A673 (cell line): ENCODE measurements at places on chromosomes 6 and 20. TPM values are rescaled to one million over a fixed set of nuclear protein-coding genes. Genes with fewer than 3 reads are reported as not detected.

- DNase-seq = no peak
Measured at GRCh38 chr6:108581932-108582475, 21.3 kb downstream of the FOXO3 start.

GRCh38 chr6:113888493-113888892, 31.3 kb downstream of the MARCKS start:
- no peak for DNase-seq

DNA sequence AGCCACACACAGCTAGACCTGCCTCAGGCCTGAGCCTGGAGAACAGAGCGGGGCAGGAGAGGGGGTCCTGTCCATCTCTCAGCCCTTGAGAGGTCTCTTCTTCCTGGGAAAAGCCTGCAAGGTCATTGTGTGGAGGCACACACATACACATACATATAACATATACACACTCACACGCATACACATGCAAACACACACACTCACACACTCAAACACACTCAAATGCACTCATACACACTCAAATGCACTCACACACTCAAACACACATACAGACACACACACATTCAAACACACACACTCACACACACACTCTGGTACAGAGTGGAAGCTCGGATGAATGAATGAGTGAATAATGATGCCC, 515 bp downstream of the TLDC2 start:
- DNase-seq = no peak

- peak; percentile 3 for DNase-seq
Measured at GRCh38 chr6:51814418-51814817, 273.0 kb downstream of the PKHD1 start.

Gene BACH2
- total RNA-seq = 0.37 and 1.9 TPM in 2 replicates

DNA sequence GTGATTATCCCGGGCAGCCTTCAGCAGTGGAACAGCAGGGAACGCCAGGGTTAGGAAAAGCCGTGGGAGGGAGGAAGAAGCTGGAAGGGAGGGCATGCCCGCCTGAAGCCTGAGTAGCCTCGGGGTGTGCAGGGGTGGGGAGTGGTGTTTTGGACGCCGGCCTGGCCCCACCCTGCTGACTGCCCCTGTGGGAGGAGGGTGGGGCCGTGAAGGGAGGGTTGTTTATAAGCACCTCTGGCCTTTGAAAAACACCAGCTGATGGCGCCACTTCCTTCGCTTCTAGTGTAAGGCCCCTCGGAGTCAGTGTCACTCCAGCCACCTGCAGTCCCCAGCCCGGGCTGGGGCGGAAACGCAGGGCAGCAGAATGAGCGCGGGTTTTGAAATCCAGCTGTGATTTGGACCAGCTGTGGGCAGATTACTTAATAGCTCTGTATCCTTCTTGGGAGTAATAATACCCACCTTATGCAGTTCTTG, 52.8 kb upstream of the BMP6 start:
- peak; percentile 17 for DNase-seq

DNA sequence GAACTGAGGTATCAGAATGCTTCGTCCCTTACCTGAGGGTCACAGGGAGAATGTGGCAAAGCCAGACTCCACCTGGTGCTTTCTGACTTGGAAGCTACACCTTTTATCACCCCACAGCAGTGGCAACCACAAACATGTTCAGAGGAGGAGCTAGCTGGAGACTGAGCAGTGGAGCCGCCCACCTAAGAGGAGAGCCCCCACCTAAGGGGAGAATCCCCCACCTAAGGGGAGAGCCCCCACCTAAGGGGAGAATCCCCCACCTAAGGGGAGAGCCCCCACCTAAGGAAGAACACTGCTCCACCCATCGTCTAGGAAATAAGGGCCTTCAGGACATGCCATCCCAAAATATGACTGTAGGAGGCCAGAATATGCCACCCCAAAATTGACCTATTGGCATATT, 4.0 kb downstream of the SLC52A3 start:
- no peak for DNase-seq

Gene CLPSL1
- not detected in 2 replicates for total RNA-seq

DNA sequence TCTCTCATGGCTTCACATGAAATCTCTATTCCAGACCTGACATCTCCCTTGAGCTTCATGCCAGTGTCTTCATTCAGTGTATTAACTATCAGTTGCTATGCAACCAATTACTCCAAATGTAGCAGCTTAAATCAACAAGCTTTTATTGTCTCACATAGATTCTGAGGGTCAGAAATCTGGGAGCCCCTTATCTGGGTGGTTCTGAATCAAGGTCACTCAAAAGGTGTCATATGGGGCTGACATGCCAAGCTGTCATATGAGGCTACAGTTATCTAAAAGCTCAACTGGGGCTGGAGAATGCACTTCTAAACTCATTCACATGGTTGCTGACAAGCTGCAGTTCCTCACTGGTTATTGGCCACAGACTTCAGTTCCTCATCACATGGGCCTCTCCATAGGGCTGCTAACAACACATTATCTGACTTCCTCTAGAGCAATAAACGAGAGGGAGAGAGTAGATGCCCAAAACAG, 7.3 kb upstream of the CGA start:
- DNase-seq = no peak

DNA sequence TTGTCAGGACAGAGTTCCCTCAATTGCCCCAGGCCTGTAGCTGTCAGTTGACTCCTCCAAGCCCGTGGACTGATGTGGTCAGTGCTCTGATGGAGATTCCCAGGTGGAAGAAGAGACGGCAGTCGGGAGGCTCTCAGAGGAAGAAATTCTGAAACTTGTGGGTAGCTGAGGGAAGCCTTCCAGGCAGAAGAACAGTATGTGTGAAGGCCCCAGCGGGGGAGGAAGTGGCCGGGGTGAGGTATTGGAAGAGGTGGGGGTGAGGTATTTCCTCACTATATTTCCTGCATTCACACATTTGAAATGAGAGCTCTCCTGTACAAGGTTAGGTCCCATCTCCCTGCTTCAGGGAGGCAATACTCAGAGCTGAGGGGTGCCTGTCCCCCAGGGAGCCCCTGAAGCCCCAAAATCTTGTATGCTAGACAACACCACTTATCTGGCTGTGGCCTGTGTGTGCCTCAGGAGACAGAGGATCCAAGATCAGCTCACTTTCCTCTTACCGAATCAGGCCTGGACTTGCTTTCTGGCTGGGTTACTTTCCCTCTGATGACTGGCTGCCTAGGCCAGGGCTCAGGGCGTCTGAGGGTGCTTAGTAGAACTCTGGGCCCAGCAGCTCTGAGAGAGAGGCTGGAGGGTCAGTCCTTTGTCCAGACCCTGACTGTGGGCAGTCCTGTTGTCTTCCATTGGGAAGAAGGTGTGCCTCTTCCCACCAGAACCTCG, 49.3 kb upstream of the MYL9 start:
- no peak for DNase-seq

Gene USP49
- total RNA-seq = 10.5 and 13.0 TPM in 2 replicates

Gene ZKSCAN8
- total RNA-seq = 29.4 and 29.8 TPM in 2 replicates

DNA sequence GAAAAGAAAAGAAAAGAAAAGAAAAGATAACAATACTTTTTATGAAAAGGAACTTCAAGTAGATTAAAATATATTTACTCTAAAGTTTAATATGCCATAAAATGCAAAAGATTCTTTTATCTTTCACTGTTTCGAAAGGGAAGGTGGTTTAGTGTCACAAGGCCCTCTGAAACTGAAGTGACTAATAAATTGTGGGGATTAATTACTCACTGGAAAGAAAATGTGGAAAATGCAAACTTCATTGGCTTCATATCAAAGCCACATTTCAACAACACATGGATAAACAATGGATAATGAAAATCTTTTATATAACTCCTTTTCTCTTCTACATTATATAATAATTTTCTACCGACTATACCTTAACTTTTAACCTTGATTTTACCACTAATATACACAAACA, 320.5 kb upstream of the RSPO3 start:
- DNase-seq = no peak

- peak; percentile 88 for DNase-seq
Measured at GRCh38 chr6:111478749-111479148, 4.3 kb downstream of the REV3L start.

Gene DDX43
- not detected in 2 replicates for total RNA-seq

DNA sequence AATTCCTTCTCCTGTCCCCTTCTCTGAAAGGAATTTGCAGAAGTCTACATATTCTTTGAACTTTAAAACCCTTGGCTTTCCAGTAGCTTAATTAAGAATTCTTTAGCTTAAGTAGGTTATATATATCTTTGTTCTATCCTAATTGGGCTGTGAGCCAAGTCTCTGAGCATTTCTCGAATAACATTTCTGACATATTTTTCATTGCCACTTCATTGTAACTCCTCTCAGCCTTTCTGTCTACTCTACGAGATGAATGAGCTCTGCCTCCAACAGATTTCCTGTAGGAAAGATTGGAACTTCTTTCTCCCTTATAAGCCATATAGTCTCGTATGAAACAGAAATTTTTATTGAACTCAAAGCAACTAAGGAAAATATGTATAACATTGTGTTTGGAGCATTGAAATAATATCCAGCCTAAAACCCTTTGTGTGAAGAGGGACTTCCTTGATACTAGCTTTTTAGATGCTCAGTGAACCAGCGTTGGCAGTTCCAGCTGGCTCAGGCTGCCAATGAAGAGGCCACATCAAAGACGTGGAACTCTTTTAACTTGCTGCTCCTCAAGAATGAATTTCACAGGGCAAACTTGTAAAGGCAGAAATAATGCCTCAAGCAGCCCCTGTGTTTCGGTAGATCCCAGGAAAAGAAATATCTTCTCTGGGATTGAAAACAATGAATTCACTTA, 87.7 kb upstream of the NOX3 start:
- DNase-seq = no peak

GRCh38 chr6:127053032-127053874, 65.2 kb upstream of the RSPO3 start:
- peak; percentile 23 for DNase-seq

- no peak for DNase-seq
Measured at GRCh38 chr6:138664745-138665144, 108.8 kb upstream of the CCDC28A start.

Gene BPIFB1
- total RNA-seq = not detected in 2 replicates

Gene OR2B6
- 0.32 and 0.46 TPM in 2 replicates for total RNA-seq

Gene CST5
- not detected in 2 replicates for total RNA-seq

Gene SCRT2
- 0.50 and 0.69 TPM in 2 replicates for total RNA-seq

- DNase-seq = no peak
Measured at GRCh38 chr20:25050501-25051350, 7.2 kb downstream of the ACSS1 start.

Gene IL17A
- total RNA-seq = not detected in 2 replicates

DNA sequence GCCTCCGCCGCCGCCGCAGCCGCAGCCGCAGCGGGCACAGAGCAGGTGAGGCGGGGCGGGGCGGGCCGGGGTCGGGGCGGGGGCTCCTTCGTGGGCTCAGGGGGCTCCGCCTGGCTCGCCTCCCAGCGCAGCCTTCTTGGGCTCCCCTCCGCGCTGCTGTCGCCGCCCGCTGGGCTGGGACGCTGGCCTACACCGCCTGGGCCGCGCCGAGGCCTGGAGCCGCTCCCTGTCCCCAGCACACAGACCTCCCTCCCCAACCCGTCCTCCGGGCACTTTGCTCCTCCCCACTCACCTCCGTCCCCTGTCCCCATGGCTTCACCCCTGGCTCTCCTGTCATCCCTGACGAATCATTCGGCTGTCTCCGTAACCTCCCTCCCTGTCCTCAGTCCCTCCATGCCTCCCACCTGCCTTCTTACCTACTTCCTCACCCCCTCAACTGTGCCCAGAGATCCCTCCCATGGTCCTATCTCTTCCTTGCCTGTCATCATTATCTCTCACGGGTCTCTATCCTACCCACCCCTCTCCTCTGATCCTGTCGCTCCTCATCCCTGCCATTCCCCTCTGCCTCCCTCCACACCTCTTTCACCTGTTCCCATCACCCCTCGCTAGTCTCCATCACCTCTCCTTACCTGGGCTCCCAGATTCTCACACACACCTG, 512 bp downstream of the TTBK1 start:
- no peak for DNase-seq

- no peak for DNase-seq
Measured at GRCh38 chr6:40399888-40400457, 187.2 kb downstream of the LRFN2 start.

- DNase-seq = no peak
Measured at GRCh38 chr6:24545691-24546090, 50.9 kb downstream of the ALDH5A1 start.

Gene ZSCAN23
- 5.4 and 8.3 TPM in 2 replicates for total RNA-seq

DNA sequence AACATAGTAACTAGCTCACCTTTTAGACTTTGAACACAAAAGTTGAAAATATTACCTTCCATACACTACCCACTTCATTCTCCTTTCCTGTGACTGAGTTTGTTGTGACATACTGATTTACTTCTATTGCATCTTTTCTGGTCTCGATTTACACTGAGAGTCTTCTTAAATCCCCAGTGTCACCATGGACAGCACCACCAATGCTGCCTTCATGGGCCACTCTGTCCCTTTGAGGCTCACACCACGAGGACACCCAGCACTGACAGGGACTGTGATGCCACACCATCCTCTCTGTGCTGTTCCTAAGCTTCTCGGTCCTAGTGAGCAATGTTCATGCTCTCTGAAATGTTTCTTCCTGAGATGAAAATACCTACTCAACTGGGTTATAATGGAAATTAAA, 337.1 kb upstream of the IRAK1BP1 start:
- no peak for DNase-seq

Gene F13A1
- not detected in 2 replicates for total RNA-seq

Gene BPIFA1
- total RNA-seq = not detected in 2 replicates

Gene PERP
- total RNA-seq = 0.48 and 0.71 TPM in 2 replicates

Gene TMEM74B
- 0.31 TPM in 1 of 2 replicates, not detected in the other for total RNA-seq

GRCh38 chr6:163337958-163338357, 76.6 kb upstream of the QKI start:
- DNase-seq = no peak

GRCh38 chr20:25544311-25544710, 41.0 kb downstream of the NINL start:
- DNase-seq = peak; percentile 24

Gene SPATS1
- not detected in 2 replicates for total RNA-seq

GRCh38 chr6:148943451-148943850, 196.6 kb downstream of the UST start:
- DNase-seq = no peak

DNA sequence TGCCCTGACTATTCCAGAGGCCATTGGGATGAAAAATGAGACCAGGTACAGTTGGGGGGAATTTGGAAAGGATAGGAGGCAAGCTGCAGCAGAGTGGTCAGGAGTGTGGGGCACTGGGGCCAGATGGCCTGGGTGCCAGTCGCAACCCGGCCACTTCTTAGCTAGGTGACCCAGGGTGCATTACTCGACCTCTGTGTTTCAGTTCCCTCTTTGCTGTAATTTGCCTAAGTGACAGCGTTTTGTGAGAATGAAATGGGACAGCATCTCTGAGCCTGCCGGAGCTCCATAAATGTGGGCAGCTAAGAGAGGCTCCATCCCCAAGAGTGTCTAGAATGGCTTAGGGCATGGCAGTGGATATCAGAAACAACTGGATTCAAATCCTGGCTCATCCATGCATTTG, 13.9 kb downstream of the LRFN2 start:
- no peak for DNase-seq

GRCh38 chr20:5842465-5842864, 92.3 kb downstream of the SHLD1 start:
- DNase-seq = no peak

Gene RRAGD
- 9.5 and 10.6 TPM in 2 replicates for total RNA-seq

DNA sequence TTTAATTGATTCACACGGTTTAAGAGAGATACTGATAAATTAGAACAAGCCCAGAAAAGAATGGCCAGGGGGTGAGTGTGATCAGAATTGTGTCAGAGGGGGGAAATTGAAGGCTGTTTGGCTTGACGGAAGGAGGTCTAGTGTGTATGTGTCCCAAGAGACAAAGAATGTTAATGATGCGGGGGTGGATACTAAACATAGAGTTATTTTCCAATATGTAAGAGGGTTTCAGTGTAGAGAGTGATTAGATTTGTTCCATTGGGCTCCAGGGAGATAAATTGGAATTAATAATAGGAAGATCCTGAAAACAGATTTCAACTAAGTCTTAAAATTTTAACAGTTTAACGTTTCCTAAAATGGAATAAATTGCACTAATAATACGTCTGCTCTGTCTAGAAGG, 38.1 kb upstream of the UTRN start:
- no peak for DNase-seq

Gene BHLHE23
- not detected in 2 replicates for total RNA-seq
